ENCODE measurements at places on chromosomes 6 and 20.

DNA sequence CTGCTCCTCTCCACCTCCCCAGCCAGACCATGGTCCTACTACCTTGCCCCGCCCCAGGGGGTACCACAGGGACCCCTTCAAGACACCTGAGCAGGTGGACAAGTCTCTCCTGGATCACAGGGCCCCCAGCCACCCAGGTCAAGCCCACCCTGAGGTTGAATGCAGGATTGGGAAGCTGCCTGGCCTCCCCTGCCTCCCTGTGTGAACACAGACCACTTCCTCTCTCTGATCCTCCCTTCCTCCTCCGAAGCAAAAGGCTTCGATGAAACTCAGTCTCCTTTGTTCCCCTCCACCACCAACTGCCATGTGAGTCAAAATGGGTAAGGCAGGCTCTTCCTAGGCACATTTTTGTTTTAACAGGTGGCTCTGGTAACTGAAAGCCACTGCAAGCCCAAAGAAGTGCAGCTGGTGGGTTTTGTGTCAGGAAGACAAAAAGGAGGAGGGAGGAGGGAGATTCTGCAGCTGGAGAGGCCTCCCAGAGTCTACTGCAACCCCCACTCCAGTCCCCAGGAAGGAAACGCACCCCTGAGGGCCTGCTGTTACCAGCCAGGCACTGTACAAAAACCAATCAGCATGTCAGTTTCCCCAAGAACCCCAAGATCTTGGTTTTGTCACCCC is 5.4 kb downstream of the ADA start:
- no peak for DNase-seq

GRCh38 chr6:85679445-85680123 is 36.9 kb upstream of the SYNCRIP start:
- no peak for DNase-seq

GRCh38 chr20:7712661-7713060 is 227.6 kb downstream of the HAO1 start:
- DNase-seq, result no peak

GRCh38 chr20:53794529-53795115 is 201.0 kb upstream of the ZNF217 start:
- no peak for DNase-seq

- no peak for DNase-seq
These were observed 195.9 kb upstream of the CST7 start for GRCh38 chr20:24753130-24753529.

Data from amygdala (tissue), 56 donors.